ENCODE measurements at places on chromosomes 11 and 22.

- DNase-seq = no peak
Measured at GRCh38 chr11:2153581-2154194, 7.3 kb downstream of the INS start.

DNA sequence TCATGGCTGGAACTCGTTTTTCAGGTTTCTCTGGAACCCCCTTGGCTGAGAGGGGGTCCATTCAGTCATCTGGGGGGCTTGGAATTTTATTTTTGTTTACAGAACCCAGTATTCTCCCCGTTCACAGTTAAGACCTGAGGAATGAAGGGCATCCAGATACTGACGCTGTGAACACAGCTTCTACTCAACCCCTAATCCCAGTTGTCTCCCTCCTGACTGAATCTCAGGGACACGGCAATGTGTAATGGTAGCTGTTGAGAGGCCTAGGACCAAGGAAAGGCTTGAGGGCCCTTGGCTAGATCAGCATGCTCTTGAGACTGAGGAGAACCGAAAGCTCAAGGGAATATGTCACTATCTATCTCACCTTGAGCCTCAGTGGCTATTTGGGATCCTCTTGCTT, 113.6 kb downstream of the SWAP70 start:
- DNase-seq = no peak

- peak; percentile 3 for DNase-seq
Measured at GRCh38 chr11:7898666-7899283, 32.3 kb downstream of the OR10A6 start.

DNA sequence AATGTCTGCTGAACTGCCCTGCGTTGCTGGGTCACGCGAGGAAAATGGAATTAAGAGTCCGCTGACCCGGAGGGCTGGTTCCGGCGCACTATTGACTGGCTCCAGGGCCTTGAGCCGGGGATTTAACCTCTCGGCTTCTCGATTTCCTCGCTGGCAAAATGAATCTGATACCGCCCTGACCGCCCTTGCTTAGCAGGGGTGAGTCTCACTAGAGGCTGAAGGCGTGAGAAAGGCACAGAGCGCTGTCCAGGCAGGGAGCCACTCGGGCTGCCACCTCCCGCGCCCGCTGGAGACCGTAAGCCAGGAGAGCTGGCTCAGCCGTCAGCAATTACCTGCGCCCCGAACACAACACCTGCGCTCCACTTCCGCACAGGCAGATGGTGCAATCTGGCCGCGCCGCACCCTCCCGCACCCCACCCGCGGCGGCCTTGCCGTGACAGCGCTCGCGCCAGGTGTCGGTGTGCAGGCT, 65.6 kb downstream of the BUD13 start:
- no peak for DNase-seq

GRCh38 chr11:73335204-73335923, 27.3 kb downstream of the ARHGEF17 start:
- peak; percentile 81 for DNase-seq

- no peak for DNase-seq
Measured at GRCh38 chr11:74592063-74592440, 330 bp upstream of the POLD3 start.

All from hematopoietic multipotent progenitor cell treated with erythropoietin and hydrocortisone succinate and interleukin-3 and kit ligand, for 6 days (in vitro differentiated cells).